ENCODE measurements at places on chromosomes 11 and 22.

DNA sequence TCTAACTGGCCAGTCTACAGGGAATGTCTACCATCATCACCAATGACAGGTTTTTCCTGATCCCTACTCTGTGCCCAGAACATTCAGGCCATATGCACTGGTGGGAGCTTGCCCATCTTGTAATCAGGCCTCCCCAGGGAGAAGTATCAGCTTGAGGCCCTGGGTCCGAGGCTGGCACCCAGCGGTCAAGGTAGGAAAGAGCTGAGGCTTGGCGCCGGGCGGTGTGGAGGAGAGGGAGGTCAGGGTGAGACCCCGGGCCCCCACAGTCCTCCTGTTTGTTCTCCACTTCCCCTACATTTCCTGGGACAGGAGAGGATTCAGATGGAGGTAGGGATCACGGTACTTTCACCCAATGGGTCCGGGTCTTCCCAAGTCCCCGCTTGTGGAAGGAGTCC lies 15.5 kb downstream of the TSKU start:
- no peak for DNase-seq

DNA sequence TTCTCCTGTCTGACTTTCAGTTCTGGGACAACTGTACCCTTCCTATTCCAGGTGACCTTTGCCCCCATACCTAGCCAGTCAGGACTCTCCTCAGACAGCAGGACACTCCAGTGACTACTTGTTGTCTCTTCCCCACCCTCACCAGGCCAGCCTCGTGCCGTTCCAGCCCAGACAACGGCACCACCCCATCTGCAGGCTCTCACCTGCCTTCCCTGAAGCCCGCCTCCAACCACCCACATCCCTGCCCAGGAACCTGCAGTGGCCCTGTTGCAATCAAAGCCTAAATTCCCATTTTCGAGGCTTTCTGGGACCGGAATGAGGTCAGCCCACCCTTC lies 3.7 kb downstream of the IL2RB start:
- DNase-seq: no peak

GRCh38 chr11:96061730-96062129 lies 137.8 kb upstream of the MTMR2 start:
- no peak for DNase-seq

DNA sequence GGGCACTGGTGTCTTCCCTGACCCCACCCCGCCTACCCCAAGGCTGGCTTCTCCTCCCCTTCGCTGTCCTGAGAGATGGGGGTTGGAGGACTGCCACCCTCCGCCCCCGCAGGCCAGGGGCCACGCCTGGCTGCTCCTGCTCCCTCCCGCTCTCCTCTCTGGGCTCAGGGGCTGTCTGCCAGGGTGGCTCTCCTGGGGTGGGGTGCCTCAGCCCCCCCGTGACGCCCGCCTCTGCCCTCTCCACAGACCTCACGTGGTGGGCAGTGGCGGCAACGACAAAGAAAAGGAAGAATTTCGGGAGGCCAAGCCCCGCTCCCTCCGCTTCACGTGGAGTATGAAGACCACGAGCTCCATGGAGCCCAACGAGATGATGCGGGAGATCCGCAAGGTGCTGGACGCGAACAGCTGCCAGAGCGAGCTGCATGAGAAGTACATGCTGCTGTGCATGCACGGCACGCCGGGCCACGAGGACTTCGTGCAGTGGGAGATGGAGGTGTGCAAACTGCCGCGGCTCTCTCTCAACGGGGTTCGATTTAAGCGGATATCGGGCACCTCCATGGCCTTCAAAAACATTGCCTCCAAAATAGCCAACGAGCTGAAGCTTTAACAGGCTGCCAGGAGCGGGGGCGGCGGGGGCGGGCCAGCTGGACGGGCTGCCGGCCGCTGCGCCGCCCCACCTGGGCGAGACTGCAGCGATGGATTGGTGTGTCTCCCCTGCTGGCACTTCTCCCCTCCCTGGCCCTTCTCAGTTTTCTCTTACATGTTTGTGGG lies 8.1 kb downstream of the RCOR2 start:
- no peak for DNase-seq

GRCh38 chr11:62458212-62459002 lies 39.6 kb downstream of the SCGB1A1 start:
- DNase-seq: peak; percentile 77

- no peak for DNase-seq
Observed at GRCh38 chr11:2375964-2376551, 1.1 kb upstream of the CD81 start.

All from hematopoietic multipotent progenitor cell treated with erythropoietin and hydrocortisone succinate and interleukin-3 and kit ligand, for 6 days (in vitro differentiated cells).